ENCODE measurements at places on chromosomes 16 and 17.

GRCh38 chr16:66446737-66447136, 19.6 kb downstream of the BEAN1 start:
- DNase-seq: no peak

DNA sequence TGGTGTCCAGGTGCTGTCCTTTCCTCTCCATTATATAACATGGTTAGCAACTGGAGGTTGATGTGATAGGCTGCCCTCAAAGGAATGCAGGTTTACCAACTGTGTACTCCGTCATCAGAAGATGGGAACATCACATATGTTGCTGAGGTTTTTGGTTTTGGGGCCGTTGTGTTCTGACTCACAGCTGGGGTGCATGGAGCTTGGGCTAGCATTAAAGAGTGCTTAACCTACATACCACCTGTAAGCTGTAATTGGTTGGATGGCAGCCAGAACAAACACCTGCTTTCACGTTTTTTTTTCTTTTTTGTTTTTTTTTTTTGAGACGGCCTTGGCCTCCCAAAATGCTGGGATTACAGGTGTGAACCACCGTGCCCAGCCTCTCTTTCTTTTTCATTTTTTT, 20.9 kb downstream of the TMEM11 start:
- DNase-seq: no peak

GRCh38 chr16:11670171-11671131, 2.2 kb downstream of the SNN start:
- DNase-seq: no peak

DNA sequence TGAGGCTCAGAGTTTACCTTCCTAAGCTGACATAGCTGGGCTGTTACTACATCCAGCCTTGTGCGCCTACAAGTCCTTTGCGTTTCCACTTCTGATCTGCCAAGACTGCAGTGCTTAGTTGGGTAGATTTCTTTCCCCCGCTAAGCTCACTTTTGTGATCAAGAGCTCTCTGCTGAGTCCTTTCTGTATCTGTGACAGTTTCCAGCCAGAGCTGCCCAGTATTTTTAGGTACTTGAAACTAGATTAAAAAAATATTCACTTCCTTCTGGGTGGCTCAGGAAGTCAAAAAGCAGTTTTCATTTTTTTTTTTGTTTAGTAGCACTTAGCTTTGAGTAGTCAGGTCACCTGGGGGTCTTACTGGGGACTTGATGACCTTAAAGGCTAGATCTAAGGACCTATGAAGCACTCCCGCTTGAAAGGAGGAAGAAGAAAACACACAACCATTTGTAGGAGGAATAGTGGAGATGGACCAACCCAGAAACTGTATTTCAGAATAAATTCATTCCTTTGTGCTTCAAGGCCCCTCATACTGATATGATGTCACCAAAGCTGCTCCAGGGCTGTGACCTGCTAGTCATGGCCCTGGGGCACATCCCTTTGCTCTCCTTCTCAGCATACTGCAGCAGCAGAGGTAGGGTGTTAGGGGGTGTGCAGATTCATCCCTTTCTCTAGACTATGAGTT, 75.6 kb upstream of the HNF1B start:
- no peak for DNase-seq

GRCh38 chr16:35391328-35391727, 1931.9 kb downstream of the TP53TG3F start:
- DNase-seq: no peak

DNA sequence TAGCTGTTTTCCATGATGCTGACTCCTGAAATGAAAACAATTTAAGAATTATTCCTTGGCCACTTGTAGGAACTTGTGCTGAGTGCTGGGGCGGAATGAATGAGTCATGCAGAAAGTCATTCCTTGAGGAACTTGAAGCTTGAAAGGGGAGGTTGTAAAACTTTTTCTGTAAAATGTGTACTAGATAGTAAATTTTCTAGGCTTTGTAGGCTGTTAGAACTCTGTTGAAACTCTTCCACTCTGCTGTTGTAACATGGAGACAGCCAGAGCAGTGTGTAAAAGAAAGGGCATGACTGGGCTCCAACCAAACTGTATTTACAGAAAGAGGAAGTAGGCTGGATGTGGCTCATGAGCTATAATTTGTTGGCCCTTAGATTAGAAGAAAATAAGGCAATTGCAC, 46.1 kb downstream of the ABCA8 start:
- no peak for DNase-seq

DNA sequence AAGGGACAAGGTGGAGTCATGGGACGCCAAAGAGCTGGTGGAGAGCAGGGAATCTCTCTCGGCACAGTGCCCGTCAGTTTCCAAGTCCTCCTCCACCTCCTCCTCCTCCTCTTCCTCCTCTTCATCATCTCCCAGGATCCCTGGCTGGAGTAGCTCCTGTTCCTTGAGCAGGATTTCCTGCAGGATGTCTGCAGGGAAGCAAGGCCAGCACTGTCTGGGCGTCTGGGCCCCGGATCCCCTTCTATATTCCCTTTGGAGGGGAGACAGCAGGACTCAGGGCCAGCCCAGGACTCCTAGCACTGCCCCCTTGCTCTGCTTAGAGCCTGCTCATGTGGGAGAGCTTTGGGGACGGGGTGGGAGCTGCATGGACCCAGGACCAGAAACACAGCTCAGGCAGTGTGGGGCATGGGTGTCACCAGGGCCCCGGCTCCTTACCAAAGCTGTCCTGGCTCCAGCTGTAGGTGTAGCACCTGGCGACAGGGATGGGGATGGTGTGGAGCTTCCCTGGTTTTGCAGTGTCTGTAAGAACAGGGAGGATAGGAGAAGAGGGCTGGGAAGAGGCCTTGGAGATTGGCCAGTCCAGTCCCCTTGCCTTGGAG, 21.3 kb upstream of the PIK3R6 start:
- DNase-seq: no peak

DNA sequence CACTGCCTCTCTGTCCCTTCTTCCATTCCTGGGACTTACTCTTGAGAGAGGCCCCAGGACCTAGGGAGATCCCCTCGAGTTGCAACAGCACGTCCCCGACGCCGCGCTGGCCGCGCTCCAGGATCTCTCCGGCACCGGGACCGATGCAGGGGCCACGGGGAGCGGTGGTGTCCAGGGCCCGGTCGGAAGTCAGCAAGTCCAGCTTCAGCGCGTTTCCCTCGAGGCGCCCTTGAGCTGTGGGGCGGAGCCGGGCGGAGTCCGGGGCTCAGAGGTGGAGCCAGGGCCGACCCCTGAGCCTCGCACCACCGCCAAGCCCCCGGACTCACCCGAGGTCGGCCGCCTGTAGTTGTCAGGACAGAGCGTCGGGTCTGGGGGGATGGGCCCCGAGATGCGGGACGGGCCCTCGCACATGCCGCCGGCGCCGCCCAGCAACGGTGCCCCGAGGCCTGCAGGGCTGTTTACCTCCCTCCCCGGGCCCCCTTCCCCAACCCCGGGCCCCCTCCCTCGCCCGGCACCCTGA, 458 bp downstream of the ENKD1 start:
- no peak for DNase-seq

GRCh38 chr17:4229627-4230541, 33.9 kb downstream of the ANKFY1 start:
- DNase-seq: no peak

DNA sequence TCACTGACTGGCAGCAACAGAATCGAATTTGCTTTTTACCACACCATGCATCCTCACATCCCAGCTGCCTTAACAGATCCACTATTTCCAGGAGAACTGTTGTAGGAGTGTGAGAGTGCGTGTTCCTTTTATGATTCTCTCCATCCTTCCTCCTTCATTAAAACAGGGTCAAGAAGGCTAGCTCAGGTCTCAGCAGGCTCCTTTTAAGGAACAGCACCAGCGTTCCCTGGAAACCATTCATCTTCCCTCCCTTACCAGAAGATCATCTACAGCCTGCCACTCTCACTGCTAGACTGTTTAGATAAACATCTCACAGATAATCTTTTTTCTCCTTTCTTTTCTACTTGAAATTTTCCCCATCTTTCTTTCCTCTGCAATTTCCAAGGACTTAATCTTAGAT, 1531.9 kb upstream of the CDH8 start:
- no peak for DNase-seq

GRCh38 chr17:35432176-35433074, at the start of gene SLFN12:
TSS of gene SLFN12 (minus strand) at chr17:35432500. CDS start at chr17:35423028, 9,472 bp downstream.
- DNase-seq: no peak

DNA sequence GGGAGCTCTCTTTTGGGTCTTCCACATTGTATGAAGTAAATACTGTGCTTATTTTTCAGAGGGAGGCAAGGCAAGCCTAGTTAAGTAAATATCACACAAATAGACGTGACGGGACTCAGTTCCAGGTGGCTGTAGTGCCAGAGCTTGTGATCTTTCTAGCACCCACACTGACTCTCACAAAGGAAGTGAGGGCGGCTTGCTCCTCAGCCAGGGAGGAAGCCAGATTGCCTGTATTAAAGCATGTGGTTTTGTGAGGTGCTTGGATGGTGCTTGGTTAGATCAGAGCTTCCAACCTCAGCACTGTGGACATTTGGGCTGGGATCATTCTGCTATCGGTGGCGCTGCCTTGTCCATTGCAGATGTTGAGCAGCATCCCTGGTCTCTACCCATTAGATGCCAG, 80.1 kb downstream of the VAT1L start:
- no peak for DNase-seq

DNA sequence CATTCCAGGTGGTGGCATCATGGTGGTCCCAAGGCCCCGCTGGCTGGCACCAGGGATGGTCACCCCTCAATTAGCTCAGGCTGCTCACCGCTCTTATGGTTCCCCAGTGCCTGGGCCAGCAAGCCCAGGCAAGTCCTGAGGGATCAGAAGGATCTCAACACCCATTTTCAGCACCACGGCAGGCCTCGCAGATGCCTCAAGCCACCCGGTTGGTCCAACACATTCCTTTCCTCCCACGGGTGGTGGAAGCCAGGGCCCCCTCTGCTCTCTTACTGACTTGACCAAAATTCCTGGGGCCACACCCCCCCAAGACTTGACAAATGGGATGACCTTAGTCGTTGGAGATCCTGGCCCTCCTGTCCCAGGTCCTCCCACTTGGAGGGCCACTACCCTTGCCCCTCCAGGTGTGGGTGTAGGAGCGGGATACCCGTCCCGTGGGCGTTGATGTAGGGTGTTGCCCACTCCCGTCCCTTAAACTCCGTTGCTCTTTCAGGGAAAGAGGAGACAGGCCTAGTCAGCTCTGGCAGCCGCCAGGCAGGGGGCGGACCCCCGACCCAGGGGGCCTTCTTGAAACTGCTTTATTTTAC, 5.9 kb downstream of the ZNF205 start:
- no peak for DNase-seq

DNA sequence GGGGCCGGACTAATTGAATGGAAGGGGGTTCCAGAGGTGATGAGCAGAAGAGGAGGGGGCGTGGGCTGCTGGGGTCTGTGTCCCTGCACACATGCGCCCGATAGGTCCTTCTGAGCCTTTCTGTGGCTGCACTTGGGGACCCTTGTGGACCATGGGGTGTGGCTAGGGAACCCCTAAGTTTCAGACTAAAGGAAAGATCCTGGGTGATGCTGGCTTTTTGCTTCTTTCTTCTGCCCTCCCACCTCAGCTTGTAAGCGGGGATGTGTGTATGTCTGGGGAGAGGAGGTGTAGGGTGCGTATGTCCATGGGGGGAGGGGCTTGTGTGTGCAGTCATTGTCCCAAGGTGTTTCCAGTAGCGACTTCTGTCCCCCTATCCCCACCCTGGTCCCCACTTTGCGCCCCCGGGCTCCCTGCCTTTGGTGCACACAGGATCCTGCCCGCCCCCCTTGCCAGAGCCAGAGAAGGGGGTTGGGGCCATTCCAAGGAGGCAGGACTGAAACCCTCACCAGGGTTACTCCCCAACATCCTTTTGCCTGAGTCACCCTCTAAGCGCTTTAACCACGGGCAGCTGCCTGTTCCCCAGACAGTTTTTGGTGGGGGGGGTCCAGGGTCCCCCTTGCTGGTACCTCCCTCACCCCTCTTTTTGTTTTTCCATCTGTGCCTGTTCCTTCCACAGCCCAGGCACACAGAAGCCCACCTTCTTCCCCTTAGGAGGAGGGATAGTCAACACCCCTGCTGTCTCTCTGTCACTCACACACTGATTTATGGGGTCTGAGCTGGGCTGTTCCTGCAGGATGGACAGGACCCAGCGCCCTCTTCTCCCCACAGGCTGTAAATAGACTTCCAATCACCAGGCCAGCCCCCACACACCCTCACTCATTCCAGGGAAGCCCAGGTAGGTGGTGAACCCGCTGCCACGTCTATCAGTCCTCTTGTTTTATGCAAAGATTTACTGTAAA, 83.2 kb downstream of the ARHGAP23 start:
- DNase-seq: no peak

- DNase-seq: no peak
Measured at GRCh38 chr17:17300624-17301568, 2.3 kb upstream of the NT5M start.

GRCh38 chr17:68057531-68057952, 22.0 kb downstream of the KPNA2 start:
- no peak for DNase-seq

DNA sequence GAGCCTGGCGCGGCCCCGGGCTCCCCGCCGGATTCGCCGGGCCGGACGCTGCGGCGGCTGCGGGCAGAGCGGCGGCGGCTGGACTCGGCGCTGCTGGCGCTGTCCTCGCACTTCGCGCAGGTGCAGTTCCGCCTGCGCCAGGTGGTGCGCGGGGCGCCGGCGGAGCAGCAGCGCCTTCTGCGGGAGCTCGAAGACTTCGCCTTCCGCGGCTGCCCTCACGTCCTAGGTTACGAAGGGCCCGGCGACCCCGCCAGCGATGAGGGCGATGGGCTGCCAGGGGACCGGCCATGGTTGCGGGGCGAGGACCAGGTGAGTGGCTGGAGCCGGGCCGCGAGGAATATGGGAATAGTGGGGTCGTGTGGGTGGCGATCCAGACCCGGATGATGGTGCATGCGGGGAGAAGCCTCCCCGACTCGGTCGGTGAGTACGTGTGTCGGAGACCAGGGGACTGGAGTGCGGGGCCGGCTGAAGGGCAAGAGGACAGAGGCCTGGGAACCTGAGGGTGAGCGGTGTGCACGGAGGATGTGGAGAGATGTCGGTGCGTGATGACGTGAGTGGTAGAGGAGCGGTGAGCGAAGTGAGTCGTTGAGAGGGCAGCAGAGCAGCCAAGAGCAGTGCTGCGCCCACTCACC, 517 bp downstream of the RUNDC1 start:
- peak; percentile 24 for DNase-seq

Measured in stimulated activated CD8-positive, alpha-beta memory T cell treated with anti-CD3 and anti-CD28 coated beads, Interleukin-15, amount 100 ng/mL, for 24 hours (primary cell).